Activated CD4-positive, CD25-positive, alpha-beta regulatory T cell (primary cell): ENCODE measurements at places on chromosomes 12 and 14.

GRCh38 chr14:71752111-71752738, 180.0 kb upstream of the RGS6 start:
- DNase-seq, result no peak

DNA sequence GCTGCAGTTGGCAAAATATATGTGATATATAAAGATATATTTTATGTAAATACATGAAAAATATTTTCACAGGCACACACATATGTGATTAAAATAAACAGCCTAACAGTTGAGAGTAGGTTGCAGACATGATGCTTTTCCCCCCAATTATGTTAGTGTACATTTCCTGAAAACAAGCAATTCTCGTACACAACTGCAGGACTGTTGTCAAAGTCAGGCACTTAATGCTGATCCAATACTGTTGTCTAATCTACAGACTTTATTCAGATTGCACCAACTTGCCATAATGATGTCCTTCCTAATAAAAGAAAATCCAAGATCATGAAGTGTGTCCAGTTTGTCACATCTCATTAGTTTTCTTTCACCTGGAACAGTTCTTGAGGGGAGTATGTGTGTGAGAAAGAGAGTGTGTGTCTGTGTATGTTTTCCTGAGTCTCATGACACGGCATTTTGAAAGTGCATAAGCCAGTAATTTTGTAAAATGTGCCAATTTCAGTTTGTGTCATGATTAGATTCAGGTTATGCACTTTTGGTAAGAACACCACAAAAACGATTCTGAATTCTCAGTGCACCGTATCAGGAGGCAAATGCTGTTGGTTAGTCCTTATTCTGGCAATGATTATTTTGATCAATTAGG, 16.5 kb upstream of the SEL1L start:
- DNase-seq, result no peak

- DNase-seq, result no peak
These were observed 619 bp downstream of the ERC1 start for GRCh38 chr12:991350-992333.

DNA sequence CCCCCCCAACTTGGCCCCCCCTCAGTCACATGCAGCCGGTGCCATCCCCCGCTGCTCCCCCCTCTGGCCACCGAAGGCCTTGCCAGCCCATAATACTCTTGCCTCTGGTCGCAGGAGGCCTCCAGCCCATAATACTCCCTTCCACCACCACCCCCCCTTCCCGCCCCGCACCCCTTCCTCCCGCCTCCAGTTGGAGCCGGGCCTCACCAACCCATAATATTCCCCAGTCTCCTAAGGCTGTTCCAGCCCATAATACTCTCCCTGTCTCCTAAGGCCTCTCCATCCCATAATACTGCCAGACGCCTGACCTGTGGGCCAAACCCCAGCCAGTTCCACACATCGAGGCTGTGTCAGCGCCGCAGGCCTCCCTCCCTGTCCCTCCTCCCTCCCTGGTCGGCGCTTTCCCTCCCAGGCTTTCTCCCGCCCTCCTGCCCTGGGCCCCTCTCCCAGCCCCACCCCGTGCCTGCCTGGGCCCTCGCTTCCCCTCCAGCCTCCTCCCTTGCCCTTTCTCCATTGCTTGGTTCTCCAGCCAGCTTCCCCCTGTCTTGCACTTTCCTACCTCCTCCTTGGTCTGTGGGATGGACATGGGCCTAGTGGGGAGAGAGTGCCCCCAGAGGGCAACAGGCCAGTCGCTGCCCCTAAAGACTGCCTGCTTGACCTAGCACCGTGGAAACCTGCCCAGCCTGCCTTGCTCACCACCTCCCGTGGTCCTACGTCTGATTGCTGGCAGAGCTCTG, 6.8 kb upstream of the CHD4 start:
- no peak for DNase-seq

DNA sequence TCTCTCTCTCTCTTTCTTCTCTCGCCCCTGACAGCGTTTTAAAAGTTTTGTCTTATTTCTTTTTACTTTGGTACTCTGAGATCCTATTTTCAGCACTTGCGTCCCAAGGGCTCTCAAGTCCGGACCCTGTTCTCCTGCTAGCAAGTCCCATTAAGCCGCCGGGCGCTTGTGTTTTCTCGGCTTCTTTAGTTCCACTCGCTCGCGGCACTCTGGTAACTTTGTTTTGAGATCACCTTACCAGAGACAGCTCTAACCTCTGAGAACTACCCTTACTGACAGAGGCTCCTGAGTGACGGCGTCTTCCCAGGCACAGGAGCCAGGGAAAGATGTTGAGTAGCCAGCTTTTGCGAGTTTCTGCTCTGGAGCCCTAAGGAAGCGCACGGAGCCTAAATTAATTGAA, 2.7 kb upstream of the MYF5 start:
- no peak for DNase-seq

GRCh38 chr12:90099288-90099687, 390.6 kb upstream of the ATP2B1 start:
- no peak for DNase-seq

DNA sequence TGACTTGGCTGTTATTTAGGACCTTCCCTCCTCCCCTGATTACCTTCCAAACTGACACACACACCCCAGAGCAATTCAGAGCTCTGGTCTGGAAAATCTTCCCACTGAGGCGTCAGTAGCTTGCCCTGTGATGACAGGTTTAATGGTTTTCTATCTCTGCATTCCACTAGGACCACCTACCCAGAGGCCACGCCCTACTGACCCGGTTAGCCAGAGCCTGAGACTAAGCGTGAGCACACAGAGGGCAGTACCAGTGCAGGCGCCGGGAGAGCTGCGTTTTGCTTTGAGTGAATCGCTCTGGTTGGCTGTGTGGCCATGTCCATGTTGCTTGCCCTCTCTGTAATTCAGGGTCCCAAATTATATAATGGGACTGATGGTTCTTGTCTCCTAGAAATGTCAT, 36.2 kb upstream of the ATP2A2 start:
- no peak for DNase-seq

DNA sequence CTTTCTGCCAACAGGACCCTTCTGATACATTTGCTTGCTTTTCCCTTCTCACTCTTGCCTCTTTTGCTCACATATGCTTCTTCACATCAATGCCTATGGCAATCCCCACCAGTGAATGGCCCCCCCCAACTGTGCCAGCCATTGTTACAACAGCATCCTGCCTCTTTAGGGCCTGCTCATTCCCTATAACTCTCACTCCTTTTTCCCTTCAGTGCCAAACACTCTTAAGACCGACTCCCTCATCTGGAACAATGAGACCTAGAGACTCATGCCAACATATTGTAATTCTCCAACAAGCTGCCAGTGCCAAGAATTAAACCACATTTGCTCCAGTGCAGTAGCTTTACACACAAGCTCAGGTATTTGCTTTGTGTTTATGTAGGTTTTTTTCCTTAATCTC, 189.0 kb downstream of the SOX5 start:
- DNase-seq, result no peak

DNA sequence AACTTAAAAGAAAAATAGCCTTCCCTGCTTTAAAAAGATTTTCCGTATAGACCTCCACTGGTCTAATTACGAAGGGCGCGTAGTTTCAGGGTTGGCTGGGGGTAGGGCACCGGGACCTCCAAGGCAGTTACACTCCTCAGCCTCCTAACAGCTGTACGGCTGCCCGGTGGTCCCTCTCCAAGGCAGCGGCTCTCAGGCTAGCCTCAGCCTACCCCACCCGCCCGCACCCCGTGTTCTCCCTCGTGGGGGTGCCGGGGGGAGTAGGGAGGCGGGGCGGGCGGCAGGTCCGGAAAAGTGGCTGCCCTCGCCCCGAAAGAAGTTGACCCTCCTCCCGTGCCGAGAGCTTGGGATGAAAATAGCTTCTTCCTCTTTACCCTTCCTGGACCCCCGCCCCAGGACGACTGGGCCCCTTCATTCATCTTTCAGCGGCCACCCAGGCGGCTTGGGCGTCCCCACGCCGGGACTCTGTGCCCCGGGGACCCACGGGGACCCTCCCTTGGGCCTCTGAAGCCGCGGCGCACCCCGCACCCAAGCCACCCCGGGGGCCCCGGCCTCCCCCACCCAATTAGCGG, 991 bp upstream of the RCOR1 start:
- DNase-seq, result no peak

GRCh38 chr12:12086362-12086761, 15.6 kb downstream of the BCL2L14 start:
- no peak for DNase-seq

- no peak for DNase-seq
These were observed 85.6 kb downstream of the CMKLR1 start for GRCh38 chr12:108253540-108253939.
